Natural killer cell treated with Interleukin-12 subunit alpha and Interleukin-12 subunit beta and Interleukin-15 and Interleukin-18, amount 100 ng/mL, for 72 hours (primary cell): ENCODE measurements at places on chromosomes 5 and 9. TPM values are rescaled to one million over a fixed set of nuclear protein-coding genes. Genes with fewer than 3 reads are reported as not detected.

DNA sequence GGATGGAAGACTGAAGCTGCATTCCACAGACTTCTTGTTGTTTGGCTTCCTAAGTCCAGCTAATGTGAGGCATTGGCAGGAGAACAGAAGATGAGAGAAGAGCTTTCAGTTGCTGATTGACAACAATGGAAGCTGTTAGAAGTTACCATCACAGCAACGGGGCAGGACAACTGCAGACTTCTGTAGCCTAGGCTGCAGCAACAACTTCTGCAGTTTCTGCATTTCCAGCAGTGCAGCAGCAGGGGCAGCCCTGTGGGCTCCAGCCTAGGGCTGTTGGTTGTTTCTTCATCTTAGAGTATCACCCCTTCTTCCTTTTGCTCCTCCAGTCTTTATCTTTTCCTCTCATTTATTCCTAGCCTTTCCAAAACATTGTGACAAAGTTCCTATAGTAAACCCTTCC is 528.8 kb upstream of the PTGER4 start:
- H3K4me3 ChIP-seq = no peak overlapping the region
- no peak for DNase-seq
- H3K4me1 ChIP-seq = peaks cover 5% of the 10 kb centered on the region
- no peaks in the 10 kb centered on the region for H3K36me3 ChIP-seq

Gene GALNT12
- 1.8 TPM for total RNA-seq

- H3K36me3 ChIP-seq = no peaks in the 10 kb centered on the region
- no peaks in the 10 kb centered on the region for H3K27me3 ChIP-seq
- H3K4me1 ChIP-seq = no peaks in the 10 kb centered on the region
- H3K4me3 ChIP-seq = no peak overlapping the region
- DNase-seq = no peak
Observed at GRCh38 chr5:28216939-28217360, 1178.6 kb upstream of the CDH9 start.

- peaks cover 18% of the 10 kb centered on the region for H3K4me1 ChIP-seq
- no peak overlapping the region for H3K27ac ChIP-seq
- H3K27me3 ChIP-seq = no peaks in the 10 kb centered on the region
- H3K36me3 ChIP-seq = no peaks in the 10 kb centered on the region
Observed at GRCh38 chr5:142758062-142758795, 11.9 kb upstream of the ARHGAP26 start.

Gene FLT4
- total RNA-seq = 0.26 TPM

DNA sequence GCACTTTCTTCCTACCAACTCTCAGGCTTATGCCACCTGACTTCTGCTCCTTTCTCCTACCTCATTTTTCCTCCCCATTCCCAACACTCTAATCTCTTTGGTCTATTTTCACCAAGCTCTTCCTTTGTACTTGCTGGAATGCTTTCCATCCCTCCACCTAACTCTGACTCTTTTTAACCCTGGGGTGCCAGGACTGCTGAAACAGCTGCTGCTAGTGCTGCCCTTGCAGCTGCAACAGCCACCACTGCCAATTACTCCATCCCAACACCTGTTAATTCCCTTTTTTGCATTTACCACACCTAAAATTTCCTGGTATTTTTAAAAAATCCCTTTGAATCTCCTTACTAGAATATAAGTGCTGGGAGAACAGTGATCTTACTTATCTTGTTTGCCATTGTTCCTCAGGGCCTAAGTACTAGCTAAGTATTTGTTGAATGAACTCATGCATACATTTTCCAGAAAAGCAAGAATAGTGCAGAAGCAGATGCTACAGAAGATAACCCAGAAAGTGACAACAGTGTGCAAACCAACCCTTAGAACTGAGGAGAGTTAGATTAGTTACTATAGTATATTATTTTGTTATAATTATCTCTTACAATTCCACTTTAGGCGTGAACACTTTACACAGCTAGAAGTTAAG is 11.5 kb downstream of the NADK2 start:
- no peaks in the 10 kb centered on the region for H3K4me1 ChIP-seq
- H3K27ac ChIP-seq = no peak overlapping the region
- no peak for DNase-seq
- H3K36me3 ChIP-seq = peaks cover 6% of the 10 kb centered on the region
- no peak overlapping the region for H3K4me3 ChIP-seq

Gene OGN
- not detected for total RNA-seq

Gene SLIT3
- not detected for total RNA-seq

GRCh38 chr9:15426019-15426418 is 3.3 kb downstream of the SNAPC3 start:
- no peak for DNase-seq
- H3K27me3 ChIP-seq = no peaks in the 10 kb centered on the region
- no peak overlapping the region for H3K4me3 ChIP-seq
- H3K27ac ChIP-seq = no peak overlapping the region
- H3K4me1 ChIP-seq = peaks cover 64% of the 10 kb centered on the region

Gene FBLL1
- total RNA-seq = 0.28 TPM

Gene UBE2B
- 89.5 TPM for total RNA-seq

Gene SEMA4D
- total RNA-seq = 237 TPM
